ENCODE measurements at places on chromosomes 2 and 18.
A peak's percentile ranks its signal among the peaks of the same experiment; 100 is the strongest.

DNA sequence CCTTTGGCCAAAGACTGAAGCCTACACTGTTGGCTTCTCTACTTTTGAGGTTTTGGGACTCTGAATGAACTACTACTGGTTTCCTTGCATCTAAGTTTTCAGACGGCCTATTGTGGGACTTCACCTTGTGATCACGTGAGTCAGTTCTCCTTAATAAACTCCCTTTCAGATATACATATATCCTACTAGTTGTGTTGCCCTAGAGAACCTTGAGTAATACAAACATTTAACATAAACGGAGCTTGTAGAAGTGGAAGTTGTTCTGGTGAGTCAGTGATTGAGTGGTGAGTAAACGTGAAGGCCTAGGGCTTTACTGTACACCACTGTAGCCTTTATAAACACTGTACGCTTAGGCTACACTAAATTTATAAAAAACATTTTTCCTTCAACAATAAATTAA, 107.2 kb upstream of the CDH2 start:
- DNase-seq, result peak; percentile 37

GRCh38 chr2:228433721-228434120, 252.2 kb upstream of the SPHKAP start:
- no peak for DNase-seq

DNA sequence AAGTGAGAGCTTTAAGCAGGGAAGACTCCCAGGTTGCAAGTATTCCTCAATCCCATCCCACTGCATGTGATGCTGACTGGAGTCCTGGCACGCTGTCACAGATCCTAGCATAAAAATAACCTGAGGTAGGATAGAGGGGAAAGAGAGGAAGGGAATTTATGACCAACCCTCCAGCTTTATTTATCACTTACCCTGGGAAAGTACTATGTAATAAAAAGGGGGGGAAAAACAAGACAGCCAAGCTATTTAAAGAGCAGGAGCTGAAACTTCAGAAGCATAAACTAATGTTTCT, 122.2 kb downstream of the SLC8A1 start:
- no peak for DNase-seq

DNA sequence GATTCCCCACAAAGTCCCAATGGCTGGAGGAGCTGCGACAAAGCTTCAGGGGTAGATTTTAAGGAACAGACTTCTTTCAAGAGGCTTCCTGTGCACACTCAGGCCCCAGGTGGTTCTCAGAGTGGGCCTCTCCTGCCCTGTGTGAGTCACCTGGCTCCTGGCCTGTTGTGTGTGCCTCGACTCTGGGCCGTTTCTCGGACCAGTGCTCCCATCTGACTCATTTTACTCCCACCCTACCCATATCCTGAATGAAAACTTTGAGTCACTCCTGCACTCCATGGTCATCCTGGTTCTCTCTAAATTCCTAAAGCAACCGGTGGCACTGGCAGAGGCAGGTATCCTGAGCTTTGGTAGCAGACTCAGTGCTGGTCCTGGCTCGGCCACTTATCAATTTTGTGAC, 84.1 kb downstream of the CELF4 start:
- DNase-seq, result no peak

GRCh38 chr2:131105950-131106801, 1.0 kb downstream of the PLEKHB2 start:
- DNase-seq, result peak; percentile 41

- no peak for DNase-seq
Measured at GRCh38 chr18:5768454-5768853, 126.9 kb downstream of the TMEM200C start.

DNA sequence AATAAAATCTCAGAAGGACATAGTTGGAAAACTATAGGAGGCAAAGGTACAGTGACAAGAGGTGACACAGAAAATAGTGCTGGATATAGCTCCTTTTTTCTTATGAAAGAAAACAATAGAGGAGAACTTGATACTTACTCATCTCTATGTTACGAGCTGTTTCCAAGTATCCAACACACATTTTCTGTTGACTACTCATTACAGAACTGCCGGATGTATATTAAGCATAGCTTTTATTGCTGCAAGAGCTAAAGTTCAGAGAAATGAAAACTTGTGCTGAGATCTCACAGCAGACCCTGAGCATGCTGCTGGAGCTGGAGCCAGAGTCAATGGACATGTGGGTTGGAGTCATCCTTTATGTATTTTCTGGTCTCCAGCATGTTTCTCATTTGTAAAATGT, 210.0 kb upstream of the NT5C1B start:
- DNase-seq, result peak; percentile 61

- DNase-seq, result no peak
Measured at GRCh38 chr2:45705233-45705632, 53.8 kb downstream of the PRKCE start.

- DNase-seq, result no peak
Measured at GRCh38 chr2:85799215-85799956, 45.6 kb downstream of the ATOH8 start.

DNA sequence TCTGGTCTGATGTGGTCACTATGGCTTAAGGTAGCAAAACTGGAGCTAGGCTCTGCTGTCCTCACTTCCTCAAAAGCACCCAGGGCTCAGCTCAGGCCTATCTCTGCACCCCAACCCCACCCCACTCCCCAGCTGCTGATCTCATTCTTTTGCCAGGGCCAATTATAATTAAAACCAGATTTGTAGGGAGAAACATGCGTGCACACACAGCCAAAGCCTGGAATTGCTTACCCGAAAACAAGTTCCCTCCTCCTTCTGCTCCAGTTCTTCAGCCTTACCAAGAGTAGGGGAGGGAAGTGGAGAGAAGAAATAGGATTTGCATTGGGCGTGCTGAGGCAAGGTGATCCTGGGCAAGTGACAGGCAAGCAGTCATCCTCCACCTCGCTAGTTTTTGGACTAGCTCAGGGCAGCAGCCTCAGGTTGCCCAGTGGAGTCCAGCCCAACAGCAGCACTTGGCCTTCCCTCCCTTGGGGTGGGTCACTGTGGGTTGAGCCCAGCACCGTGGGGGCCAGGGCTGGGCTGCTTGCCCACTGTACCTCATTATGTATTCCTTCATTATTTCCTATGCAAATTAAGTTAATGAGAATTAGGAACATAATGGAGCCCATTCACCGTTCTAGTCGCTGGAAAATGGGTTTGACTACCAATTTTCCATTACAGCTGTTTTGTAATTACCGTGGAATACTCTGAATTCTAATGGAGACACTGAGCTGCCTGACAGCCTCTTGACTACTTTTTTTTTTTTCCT, 199.1 kb upstream of the CELF4 start:
- DNase-seq, result no peak

- no peak for DNase-seq
Measured at GRCh38 chr2:29615841-29616240, 305.5 kb downstream of the ALK start.

GRCh38 chr2:216234106-216234505, 125.0 kb downstream of the XRCC5 start:
- no peak for DNase-seq

DNA sequence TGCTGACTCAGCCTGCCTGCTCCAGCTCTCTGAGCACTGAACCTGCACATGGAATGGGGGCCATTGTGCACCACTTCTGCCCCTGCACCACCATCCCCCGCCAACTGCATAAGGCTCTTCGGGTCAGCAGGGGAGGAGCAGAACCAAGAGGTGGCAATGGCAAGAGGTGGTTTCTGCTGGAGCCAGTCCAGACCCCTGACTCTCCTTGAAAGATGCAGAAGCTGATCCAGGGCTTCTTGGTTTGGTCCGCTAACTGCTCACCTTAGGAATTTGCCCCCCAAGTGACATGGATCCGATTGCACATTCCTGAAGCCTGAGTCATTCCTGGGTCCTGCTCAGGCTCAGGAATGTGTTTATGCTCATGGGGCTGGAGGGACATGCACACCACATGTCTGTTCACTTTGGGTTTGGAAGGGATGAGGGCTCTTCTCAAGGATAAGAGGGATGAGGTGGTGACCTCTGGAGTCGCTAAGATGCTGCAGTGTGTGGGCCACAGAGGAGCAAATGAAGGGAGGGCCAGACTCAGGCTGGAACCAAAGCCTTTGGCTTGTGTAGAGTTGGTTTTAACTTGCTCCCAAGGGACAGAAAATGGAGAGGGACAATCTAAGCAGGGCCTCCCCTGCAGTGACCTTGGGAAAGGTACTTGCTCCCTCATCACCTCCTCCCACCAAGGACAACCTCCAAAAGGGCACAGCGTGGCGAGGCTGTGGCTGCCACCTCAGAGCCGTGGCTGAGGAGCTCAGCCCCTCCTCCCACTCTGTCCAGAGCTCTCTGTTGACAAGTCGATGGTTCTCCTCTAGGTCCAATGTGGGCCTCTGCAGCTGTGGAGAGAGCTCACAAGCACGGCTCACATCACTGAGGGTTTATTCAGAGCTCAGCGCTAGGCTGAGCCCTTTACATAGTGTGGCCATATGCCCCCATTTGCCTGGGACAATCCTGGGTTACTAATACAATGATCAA, 66.2 kb downstream of the HS1BP3 start:
- DNase-seq, result peak; percentile 100

- no peak for DNase-seq
Measured at GRCh38 chr2:209946539-209946938, 55.9 kb upstream of the RPE start.

- peak; percentile 13 for DNase-seq
Measured at GRCh38 chr18:50805732-50806131, 14.1 kb downstream of the MRO start.

DNA sequence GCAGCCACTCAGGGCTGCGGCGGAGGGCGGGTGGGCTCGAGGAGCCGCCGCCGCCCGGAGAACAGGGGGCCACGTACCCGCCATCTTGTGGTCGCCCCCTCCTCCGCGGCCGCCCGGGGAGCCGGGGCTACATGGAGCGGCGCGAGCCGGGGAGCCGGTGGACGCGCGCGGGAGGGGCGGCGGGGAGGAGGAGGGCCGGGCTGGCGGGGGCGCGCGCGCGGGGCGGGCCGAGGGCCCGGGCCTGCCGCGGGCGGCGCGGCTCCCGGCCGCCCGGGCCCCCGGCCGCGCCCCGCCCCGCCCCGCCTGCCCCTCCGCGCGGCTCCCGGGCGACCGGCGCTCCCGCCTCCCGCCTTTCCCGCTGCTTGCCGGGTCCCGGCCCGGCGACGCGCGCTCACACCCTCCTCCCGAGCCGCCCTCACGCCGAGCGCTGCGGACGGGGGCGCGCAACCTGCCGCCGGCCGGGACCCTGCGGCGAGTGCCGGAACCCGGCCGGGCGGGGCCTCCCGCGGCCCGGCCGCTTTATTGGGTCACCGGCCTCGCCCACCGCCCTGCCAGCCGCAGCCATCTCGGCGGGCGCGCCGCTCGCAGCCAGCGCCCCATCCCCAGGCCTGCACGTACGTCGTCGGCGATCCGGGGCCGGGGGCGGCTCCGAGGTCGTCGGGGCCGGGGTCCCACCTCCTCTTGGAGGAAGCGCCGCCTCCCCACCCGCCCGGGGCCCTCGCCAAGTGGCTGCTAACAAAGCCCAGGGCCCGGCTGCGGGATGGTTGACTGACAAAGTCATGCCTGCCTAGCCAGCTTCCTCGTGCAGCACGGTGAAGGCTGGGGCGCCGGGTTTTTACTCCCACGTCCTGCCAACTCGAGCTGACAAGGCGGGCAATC, at the start of gene PPP4R1:
Gene PPP4R1, minus strand, starts transcription at position 159 of the 879 bp plus-strand sequence. Its CDS starts 75 bp downstream, at position 84.
- DNase-seq, result peak; percentile 79

- peak; percentile 72 for DNase-seq
Measured at GRCh38 chr18:59950215-59950944, 50.6 kb downstream of the PMAIP1 start.

DNA sequence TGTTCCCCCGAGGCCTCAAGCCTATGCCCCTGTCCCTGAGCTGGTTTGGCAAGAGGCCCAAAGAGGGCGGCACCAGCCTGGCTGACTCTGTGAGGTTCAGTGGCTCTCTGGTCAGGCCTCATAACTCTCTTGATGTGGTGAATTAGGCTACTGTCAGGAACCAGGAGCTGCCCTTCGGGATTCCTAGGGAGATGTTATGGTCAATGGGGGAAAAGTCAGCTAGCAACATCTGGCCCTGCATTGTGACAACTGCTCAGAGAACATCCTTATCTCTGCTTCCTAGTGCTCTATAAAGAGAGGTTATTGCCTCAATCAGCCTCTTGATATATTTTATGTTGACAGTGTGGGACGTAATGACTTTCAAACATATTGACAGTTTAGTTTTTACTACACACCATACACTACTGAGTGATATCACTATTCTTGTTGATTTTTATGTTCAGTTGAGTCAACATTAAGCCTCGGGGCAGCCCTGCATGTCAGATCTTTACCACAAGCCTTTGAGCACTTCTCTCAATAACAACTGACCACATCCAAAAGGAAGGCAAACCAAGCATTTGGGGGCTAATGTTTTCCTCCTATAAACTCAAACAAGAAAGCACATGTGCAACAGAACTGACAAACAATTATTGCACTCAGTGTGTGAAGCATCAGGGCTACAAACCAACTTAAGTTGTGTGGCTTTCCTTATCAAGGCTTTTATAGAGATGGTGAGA, 448.3 kb upstream of the SLC14A2 start:
- DNase-seq, result peak; percentile 48

DNA sequence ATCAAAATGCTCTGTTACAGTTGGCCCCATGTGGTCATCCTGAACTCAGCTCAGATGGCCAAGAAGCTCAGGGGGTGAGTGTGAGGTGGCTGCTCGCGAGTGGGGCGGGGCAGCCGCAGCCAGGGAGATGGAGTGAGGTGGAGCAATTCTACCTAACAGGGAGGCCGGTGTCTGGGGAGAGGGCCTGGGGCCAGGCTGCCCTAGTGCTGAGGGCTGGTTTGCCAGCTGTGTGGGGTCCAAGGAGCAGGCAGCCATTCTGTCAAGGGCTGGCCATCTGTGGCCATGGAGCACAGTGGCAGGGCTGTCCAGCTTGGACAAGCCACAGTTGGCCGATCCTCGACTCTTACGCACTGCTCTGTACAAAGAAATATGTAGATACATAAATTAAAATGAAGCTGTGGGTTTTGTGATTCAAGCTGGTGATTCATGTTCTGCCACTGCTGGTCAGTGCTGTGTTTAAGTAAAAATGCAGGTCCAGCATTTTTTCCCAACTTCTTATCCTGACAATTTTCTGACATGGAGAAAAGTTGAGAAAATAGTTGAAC, 82.1 kb downstream of the HS6ST1 start:
- DNase-seq, result peak; percentile 73

DNA sequence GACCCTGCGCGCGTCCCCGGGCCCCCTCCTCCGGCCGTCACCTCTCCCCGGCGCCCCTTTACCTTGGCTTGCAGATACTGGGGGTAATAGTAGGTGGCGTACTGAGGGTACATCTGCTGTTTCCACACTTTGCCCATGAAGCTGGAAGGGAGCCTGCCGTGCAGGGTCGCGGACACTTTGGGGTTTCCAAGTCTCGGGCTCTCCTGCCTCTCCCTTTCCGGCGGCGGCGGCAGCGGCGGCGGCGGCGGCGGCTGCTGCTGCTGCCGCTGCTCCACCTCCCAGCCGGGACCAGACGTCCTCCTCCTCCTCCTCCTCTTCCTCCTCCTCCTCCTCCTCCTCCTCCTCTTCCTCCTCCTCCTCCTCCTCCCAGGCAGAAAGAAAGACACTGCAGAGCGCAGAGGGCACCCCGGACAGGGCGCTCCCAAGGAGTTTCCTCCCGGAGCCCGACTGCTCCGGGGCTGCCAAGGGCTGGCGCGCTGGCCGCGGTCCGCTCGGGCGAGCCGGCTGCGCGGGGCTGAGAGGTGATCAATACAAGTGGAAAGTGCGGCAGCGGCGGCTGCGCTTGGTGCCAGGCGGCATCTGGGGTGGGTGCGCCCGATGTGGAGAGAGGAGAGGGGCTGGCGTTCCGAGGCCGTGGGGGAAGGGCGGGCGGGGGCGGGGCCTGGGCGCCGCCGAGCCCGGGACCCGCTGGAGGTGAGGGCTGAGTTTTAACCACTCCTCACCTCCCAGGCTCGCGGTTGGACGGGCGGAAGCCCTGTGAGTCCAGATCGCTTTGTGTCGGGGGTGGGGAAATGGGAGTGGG, at the start of gene RBMS1:
Gene RBMS1, minus strand, starts transcription at position 581 of the 802 bp plus-strand sequence. Its CDS starts 444 bp downstream, at position 137.
- peak; percentile 71 for DNase-seq

- DNase-seq, result peak; percentile 95
Measured at GRCh38 chr18:58213440-58213839, 169.4 kb downstream of the NEDD4L start.
